ENCODE measurements at places on chromosomes 2 and 18.

GRCh38 chr2:120787822-120788700 lies 52.4 kb downstream of the GLI2 start:
- no peak overlapping the region for H3K4me3 ChIP-seq
- no peaks in the 10 kb centered on the region for H3K36me3 ChIP-seq
- no peaks in the 10 kb centered on the region for H3K27me3 ChIP-seq

GRCh38 chr2:64029116-64029665 lies 10.0 kb upstream of the VPS54 start:
- H3K27me3 ChIP-seq, result no peaks in the 10 kb centered on the region
- peaks cover 20% of the 10 kb centered on the region for H3K4me1 ChIP-seq

DNA sequence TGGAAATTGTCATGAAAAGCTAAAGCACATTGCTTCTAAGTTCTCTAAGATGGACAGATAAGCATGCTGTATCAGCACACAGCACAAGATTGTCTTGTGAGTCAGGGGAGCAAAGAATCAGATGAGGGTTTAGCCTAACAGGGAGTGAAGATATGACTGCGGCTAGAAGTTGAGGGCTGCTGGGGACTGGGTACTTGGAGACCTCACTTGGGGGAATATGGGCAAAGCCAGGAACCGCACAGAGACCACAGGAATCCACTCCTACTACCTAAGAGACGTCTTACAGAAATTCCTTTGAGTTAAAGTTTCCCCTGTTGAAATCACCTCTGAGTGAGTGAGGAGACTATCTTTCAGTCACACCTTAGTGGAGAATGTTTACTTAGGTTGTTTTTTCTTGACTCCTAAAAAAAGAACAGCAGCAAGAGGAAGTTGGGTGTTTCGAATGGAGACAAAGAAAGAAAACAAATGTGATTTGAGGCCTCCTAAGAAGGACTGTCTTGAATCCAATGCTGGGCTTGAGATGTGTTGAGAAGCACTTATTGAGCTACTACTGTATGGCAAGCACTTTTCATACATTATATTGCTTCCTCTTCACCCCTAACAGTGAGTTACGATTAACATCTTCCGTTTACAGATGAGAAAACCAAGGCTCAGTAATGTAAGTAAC lies 100.7 kb downstream of the ANKRD44 start:
- peak; percentile 64 for DNase-seq
- H3K4me1 ChIP-seq, result peaks cover 100% of the 10 kb centered on the region
- peaks cover 9% of the 10 kb centered on the region for H3K36me3 ChIP-seq
- no peaks in the 10 kb centered on the region for H3K27me3 ChIP-seq
- H3K27ac ChIP-seq, result peak overlapping the region; percentile 97
- peak overlapping the region; percentile 65 for H3K4me3 ChIP-seq

- H3K4me3 ChIP-seq, result peak overlapping the region; percentile 98
- peaks cover 31% of the 10 kb centered on the region for H3K36me3 ChIP-seq
- no peak for DNase-seq
- H3K4me1 ChIP-seq, result peaks cover 45% of the 10 kb centered on the region
- H3K27ac ChIP-seq, result peak overlapping the region; percentile 96
Measured at GRCh38 chr2:63590626-63591408, 2.1 kb downstream of the MDH1 start.

DNA sequence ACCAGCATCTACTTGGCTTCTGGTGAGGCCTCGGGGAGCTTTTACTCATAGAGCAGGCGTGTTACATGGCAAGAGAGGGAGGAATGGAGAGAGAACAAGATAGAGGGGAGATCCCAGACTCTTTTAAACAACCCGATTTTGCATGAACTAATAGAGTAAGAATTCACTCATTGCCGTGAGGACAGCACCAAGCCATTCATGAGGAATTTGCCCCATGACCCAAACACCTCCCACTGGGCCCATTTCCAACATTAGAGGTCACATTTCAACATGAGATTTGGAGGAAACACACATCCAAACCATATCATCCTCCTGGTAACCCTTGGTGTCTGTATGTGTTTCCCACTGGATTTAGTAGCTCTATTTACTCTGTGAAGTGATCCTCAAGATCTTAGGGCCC lies 249.9 kb upstream of the SP5 start:
- no peak overlapping the region for H3K27ac ChIP-seq
- no peaks in the 10 kb centered on the region for H3K4me1 ChIP-seq
- H3K4me3 ChIP-seq, result no peak overlapping the region

GRCh38 chr2:46366668-46367052 lies 69.5 kb downstream of the EPAS1 start:
- H3K4me1 ChIP-seq, result peaks cover 29% of the 10 kb centered on the region
- no peaks in the 10 kb centered on the region for H3K36me3 ChIP-seq
- no peaks in the 10 kb centered on the region for H3K27me3 ChIP-seq
- no peak overlapping the region for H3K27ac ChIP-seq
- DNase-seq, result no peak
- no peak overlapping the region for H3K4me3 ChIP-seq

Measured in activated naive CD8-positive, alpha-beta T cell treated with anti-CD3 and anti-CD28 coated beads, Interleukin-2, amount 50 U/mL, for 24 hours (primary cell).